ENCODE measurements at places on chromosomes 4 and X. TPM values are rescaled to one million over a fixed set of nuclear protein-coding genes. Genes with fewer than 3 reads are reported as not detected.

STK32B gene
- 0.52 TPM for total RNA-seq

ATP2B3 gene
- not detected for total RNA-seq

WWC2 gene
- 11.7 TPM for total RNA-seq

P2RY4 gene
- total RNA-seq = 0.13 TPM

VCX3A gene
- not detected for total RNA-seq

SERTM2 gene
- not detected for total RNA-seq

SPACA5B gene
- not detected for total RNA-seq

ATXN3L gene
- not detected for total RNA-seq

ITM2A gene
- total RNA-seq = 0.32 TPM

NEUROG2 gene
- total RNA-seq = not detected

CD38 gene
- total RNA-seq = 1.0 TPM

ELK1 gene
- 55.3 TPM for total RNA-seq

REPS2 gene
- total RNA-seq = 3.8 TPM

SLIT2 gene
- 2.2 TPM for total RNA-seq

ARSJ gene
- 34.6 TPM for total RNA-seq

SAGE1 gene
- total RNA-seq = not detected

VBP1 gene
- 44.5 TPM for total RNA-seq

MGARP gene
- total RNA-seq = 29.9 TPM

ZFYVE28 gene
- total RNA-seq = 8.0 TPM

HTN1 gene
- not detected for total RNA-seq

VEGFC gene
- 63.4 TPM for total RNA-seq

PDCL2 gene
- total RNA-seq = not detected

PRDM5 gene
- 6.4 TPM for total RNA-seq

HMX1 gene
- total RNA-seq = not detected

HMGN5 gene
- 0.78 TPM for total RNA-seq

MAGEA4 gene
- total RNA-seq = not detected

OPRPN gene
- total RNA-seq = not detected

TLR6 gene
- 1.8 TPM for total RNA-seq

CTAG1B gene
- not detected for total RNA-seq

NEXMIF gene
- total RNA-seq = not detected

ZNF275 gene
- 8.1 TPM for total RNA-seq

SH3D19 gene
- total RNA-seq = 19.8 TPM

AFP gene
- total RNA-seq = not detected

LRAT gene
- total RNA-seq = 2.1 TPM

GIMD1 gene
- not detected for total RNA-seq

TGIF2LX gene
- not detected for total RNA-seq

CSAG2 gene
- not detected for total RNA-seq

PDE6B gene
- under 0.01 TPM for total RNA-seq

MYOZ2 gene
- total RNA-seq = 0.08 TPM

TMEM271 gene
- not detected for total RNA-seq

TRO gene
- 14.2 TPM for total RNA-seq

FAM47E gene
- total RNA-seq = not detected

CXorf49 gene
- total RNA-seq = not detected

KIAA1210 gene
- not detected for total RNA-seq
